ENCODE measurements at places on chromosomes 3 and 15.

DNA sequence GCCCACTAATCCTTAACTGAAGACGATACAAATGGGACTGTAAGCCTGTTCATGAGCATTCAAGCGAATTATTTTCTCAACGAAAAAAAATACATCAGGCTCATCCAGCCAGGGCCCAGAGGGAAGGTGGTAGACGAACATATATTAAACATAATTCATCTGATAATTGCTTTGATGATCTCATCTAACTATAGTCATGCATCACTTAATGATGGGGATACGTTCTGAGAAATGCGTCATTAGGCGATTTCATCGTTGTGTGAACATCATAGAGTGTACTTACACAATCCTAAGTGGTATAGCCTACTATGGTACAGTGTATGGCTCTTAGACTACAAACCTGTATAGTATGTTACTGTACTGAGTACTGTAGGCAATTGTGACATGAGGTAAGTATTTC is 10.0 kb upstream of the SPINK8 start:
- no peaks in the 10 kb centered on the region for H3K36me3 ChIP-seq
- no peaks in the 10 kb centered on the region for H3K4me1 ChIP-seq
- H3K4me3 ChIP-seq, result no peak overlapping the region
- no peak for DNase-seq

DNA sequence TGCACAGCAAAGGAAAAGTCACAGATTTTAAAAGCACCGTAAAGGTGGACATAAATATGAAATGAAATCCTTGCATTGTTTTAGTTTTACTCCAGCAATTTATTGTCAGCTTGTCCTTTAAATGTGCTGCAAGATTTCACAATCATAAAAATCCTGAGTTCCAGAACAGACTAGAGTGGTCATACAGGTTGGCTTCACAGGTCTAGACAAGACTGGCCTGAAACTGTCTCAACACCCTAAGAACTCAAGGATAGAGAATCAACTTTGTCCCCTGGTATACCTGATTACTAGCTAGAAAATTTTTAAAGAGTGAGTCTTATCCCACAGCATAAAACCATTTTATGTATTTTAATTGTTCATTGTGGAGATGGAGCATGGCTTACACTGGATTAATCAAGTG is 521.7 kb upstream of the MCTP2 start:
- no peak overlapping the region for H3K27ac ChIP-seq
- no peak for DNase-seq
- no peaks in the 10 kb centered on the region for H3K27me3 ChIP-seq

- H3K27me3 ChIP-seq, result no peaks in the 10 kb centered on the region
- no peaks in the 10 kb centered on the region for H3K36me3 ChIP-seq
- no peak overlapping the region for H3K4me3 ChIP-seq
- no peak for DNase-seq
- peaks cover 9% of the 10 kb centered on the region for H3K4me1 ChIP-seq
Measured at GRCh38 chr3:129245141-129245540, 4.3 kb upstream of the COPG1 start.

GRCh38 chr3:30538791-30539190 is 67.6 kb upstream of the TGFBR2 start:
- DNase-seq, result peak; percentile 96
- no peaks in the 10 kb centered on the region for H3K27me3 ChIP-seq

- no peaks in the 10 kb centered on the region for H3K27me3 ChIP-seq
- DNase-seq, result no peak
- H3K4me1 ChIP-seq, result no peaks in the 10 kb centered on the region
- H3K4me3 ChIP-seq, result no peak overlapping the region
Measured at GRCh38 chr3:52323526-52324295, 7.6 kb downstream of the DNAH1 start.

- H3K27ac ChIP-seq, result no peak overlapping the region
- H3K4me3 ChIP-seq, result no peak overlapping the region
- H3K4me1 ChIP-seq, result no peaks in the 10 kb centered on the region
- H3K27me3 ChIP-seq, result no peaks in the 10 kb centered on the region
Measured at GRCh38 chr3:60555686-60556354, 695.4 kb downstream of the FHIT start.

DNA sequence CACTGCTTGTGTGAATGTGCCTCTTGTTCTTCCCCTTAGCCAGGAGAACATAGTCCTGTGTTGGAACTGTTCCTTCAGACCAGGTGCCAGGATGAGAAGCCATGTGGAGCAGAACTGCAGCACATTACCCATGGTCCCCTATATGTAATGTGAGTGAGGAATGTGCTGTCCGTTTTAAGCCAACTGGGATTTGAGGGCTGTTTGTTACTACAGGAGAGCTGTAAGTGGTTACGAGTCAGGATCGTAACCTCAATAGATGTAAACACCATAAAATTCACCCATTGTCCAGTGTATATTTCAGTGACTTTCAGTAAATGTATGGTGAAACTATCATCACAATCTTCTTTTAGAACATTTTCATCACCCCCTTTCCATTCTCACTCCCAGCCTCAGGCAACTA is 10.1 kb upstream of the SCAP start:
- H3K36me3 ChIP-seq, result no peaks in the 10 kb centered on the region
- no peak overlapping the region for H3K27ac ChIP-seq
- DNase-seq, result no peak
- no peaks in the 10 kb centered on the region for H3K27me3 ChIP-seq
- no peaks in the 10 kb centered on the region for H3K4me1 ChIP-seq
- no peak overlapping the region for H3K4me3 ChIP-seq

All from fibroblast of lung (primary cell).